ENCODE measurements at places on chromosomes 4 and X. TPM values are rescaled to one million over a fixed set of nuclear protein-coding genes. Genes with fewer than 3 reads are reported as not detected.
A peak's percentile ranks its signal among the peaks of the same experiment; 100 is the strongest.

GRCh38 chr4:47451657-47452056 is 11.8 kb downstream of the COMMD8 start:
- no peak for DNase-seq

GRCh38 chr4:122117743-122118142 is 34.4 kb upstream of the BLTP1 start:
- peak; percentile 32 for DNase-seq

DNA sequence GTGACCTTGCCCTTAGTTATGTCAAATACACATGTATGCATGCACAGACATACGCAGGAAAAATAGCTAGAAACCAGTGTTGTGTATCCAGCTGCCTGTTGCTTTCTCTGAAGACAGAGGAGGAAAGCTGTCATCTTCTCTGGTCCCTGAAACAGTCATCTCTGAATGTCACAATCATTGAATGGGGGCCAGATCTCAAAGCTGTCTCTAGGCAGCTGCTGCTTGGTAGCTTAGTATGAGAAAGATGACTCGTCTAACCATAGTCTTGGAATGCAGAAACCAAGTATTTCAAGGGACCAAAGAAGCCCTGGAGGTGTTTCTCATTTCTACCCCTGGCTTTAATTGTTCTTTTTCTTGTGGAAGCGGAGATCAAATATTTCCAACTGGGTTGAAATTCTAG is 4.0 kb downstream of the GRIA3 start:
- DNase-seq, result no peak

PPP1R2C gene
- not detected for total RNA-seq

ADRA2C gene
- total RNA-seq, result not detected

DNA sequence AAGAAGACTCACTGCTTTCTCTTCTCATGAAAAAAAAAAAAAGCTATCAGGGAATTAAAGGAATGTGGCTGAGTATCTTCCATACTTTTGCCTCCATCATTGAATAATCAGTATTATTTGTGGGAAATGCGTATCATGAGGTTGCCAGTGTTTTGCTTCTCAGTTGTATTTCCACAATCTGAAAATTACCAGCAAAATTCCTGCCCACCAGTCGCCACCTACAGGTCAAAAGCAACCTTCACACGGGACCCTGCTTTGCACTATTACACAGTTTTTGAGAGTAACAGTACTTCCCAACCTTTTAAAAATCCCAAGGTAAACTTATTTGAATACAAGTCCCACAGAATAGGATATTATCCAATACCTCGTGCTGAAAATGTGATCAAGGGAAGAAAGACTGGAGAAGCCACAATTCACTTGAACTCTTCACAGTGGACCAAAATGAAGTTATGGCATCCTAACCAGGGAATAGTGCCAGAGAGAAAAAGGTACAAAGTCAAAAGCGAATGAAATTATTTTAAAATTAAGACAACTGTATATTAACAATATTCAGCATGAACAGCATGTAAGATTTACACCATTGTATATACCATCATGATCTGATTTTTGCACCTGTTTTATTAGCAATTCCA is 30.4 kb downstream of the PGRMC1 start:
- peak; percentile 8 for DNase-seq

DNA sequence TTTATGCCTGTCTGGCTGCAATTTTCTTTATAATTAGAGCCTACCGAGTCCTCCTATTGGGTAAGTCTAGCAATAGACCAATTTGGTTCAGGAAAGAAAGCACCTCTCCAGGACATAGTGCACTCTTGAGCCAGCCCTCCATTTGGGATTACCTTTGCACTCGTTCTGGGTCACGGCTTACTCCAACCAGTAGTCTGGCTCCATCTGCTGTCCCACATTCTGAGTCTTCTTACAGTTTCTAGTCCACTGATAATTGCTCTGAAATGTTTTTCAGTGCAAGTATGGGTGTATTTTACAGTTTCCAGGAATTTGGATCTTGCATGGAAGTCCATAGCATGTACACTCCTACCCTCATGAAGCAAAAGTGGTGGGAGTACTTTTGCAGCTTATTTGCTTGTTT is 34.8 kb upstream of the USP51 start:
- no peak for DNase-seq

DNA sequence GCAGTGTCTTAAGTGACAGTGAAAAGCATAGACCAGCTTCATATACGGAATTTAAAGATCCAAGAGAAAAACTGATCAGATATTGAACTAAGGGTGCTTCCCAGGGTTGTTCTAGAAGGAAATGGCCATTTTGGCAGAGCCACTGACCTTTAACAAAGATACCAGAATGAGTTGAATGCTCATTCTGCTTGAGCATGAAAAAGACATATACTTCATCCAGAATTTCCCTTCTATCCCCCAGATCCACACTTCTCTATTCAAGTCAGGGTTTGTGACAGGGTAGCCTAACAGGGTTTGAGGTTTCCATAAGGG is 45.6 kb upstream of the FAM9C start:
- no peak for DNase-seq

DNA sequence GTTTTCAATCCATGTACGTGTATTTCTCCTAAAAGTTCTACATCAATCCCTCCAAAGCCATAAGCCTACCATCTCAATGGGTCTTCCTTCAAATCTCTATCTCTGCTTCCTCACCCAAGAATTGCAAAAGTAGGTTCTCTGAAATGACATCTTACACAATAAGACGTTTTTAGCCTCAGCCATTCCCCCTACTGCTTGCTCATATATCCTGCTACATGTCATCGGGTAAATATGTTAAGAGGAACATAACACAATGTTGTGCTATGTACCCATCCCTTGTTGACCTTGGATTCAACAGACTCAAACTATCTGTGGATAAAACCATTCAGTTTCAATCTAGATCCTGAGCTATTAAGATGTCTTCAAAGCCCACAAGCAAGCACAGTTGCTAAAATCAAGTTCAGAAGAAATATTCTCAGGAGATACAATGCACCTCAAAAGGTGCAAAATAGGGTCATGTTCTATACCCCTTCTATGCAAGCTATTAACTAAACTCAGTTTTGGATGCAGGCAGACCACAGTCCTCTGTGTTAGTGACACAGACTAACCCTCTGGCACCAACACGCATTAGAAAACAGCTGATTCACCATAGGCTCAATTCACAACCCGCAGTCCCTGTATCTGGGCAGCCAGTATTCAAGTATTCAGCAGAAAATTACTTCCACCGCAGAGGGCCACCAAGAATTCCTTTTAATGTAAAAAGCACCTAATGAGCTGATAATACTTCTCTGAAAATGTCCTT is 56.8 kb downstream of the CD99L2 start:
- no peak for DNase-seq

GRCh38 chr4:1205586-1206298 is 33.4 kb upstream of the SPON2 start:
- no peak for DNase-seq

DNA sequence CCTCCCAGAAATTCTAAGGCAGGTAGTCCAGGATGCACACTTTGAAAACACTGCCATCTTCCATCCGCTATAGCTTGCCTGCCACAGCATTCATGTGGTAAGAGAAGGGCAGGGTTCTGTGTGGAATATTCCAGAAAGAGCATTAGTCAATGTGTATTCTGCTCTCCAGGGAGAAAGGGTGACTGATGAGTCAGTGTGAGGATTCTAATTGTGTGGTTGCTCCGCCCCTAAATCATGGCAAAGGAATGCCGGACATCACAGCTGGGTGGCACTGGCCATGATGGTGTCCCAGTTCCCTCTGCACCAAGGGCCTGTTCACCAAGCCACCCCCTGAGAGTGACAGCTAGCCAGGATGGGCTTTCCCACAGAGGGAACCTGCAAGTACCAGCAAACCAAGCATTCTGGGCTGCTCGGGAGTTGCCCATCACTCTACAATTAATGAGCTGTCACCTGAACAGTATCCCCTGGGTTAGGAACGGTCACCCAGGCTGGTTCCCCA is 9.5 kb downstream of the IDS start:
- DNase-seq, result no peak

DNA sequence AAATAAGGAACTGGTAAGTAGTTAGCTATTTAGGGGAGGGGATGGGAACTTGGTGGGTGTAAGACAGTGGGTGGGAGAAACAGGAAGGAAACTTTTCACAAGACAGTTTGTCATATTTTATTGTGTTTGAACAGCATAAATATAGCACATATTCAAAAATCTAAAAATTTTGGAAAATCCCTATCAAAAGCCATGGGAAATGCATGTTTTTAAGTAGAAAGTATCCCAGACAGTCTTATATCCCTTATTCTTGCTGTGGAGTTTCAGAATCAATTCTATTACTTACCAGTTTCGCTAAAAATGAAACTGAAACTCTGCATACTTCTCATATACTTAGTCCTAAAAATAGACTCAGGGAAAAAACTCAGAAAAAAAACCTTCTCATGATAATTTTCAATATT is 22.3 kb upstream of the RASGEF1B start:
- DNase-seq, result no peak

- DNase-seq, result no peak
Measured at GRCh38 chr4:176538217-176538925, 218.6 kb downstream of the SPCS3 start.

DNA sequence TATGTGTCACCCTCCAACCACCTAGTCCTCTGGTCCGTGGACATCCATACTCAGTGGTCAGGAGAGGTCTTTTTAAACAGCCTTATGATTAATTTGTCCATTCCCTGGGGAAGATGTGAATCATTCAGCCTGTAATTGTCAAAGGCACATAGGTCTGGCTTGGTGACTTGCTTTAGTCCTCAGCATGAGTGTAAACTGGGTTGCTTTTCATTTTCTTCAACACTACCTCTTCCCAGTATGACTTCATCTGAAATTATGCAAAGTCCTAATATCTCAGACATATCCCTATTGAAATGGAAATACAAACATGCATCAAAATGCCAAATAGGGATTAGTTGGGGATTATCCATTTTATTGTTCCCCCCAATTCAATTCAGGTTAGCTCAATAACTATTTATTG is 208.3 kb upstream of the AMOT start:
- no peak for DNase-seq

GRCh38 chrX:120692319-120692718 is 62.5 kb upstream of the C1GALT1C1 start:
- DNase-seq, result no peak

TEX13C gene
- not detected for total RNA-seq

- DNase-seq, result no peak
Measured at GRCh38 chr4:2036327-2036726, 22.8 kb upstream of the NAT8L start.

GRCh38 chrX:136147976-136148375 is 643 bp downstream of the FHL1 start:
- no peak for DNase-seq

- DNase-seq, result no peak
Measured at GRCh38 chr4:19213388-19213787, 1038.3 kb upstream of the SLIT2 start.

DNA sequence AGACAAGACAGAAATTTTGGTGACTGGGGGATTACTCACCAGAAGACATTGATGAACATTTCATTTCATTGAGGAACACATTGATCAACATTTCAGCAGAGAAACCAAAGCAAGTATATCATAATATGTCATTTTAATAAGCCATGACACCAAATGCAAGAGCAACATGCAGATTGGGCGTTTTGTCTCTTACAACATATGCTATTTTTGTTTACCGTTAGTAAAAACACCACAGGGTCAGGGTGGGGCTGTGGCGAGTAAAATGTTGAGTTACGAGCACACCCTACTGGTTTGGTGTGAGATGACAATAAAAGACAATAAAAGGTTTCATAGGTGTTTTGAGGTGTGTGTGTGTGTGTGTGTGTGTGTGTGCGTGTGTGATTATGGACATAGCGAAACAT is 294.5 kb downstream of the PDGFC start:
- no peak for DNase-seq

DNA sequence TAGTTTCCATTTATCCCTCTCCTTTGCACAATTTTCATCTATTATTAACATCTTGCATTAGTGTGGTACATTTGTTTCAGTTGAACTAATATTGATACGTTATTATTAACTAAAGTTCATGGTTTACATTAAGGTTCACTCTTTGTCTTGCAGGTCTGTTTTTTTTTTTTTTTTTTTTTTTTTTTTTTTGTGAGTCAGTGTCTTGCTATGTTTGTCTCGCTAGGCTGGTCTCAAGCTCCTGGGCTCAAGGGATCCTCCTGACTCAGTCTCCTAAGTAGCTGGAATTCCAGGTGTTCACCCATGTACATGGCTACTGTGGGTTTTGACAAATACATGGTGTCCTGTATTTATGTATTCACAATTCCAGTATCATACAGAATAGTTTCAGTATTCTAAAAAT is 6.8 kb downstream of the TBC1D19 start:
- DNase-seq, result no peak

Data from activated CD4-positive, alpha-beta T cell treated with anti-CD3 and anti-CD28 coated beads, Interleukin-2, amount 10 ng/mL, durations not matched to agents 7 days and 5 days (primary cell).